ENCODE measurements at places on chromosomes 5 and 9.

DNA sequence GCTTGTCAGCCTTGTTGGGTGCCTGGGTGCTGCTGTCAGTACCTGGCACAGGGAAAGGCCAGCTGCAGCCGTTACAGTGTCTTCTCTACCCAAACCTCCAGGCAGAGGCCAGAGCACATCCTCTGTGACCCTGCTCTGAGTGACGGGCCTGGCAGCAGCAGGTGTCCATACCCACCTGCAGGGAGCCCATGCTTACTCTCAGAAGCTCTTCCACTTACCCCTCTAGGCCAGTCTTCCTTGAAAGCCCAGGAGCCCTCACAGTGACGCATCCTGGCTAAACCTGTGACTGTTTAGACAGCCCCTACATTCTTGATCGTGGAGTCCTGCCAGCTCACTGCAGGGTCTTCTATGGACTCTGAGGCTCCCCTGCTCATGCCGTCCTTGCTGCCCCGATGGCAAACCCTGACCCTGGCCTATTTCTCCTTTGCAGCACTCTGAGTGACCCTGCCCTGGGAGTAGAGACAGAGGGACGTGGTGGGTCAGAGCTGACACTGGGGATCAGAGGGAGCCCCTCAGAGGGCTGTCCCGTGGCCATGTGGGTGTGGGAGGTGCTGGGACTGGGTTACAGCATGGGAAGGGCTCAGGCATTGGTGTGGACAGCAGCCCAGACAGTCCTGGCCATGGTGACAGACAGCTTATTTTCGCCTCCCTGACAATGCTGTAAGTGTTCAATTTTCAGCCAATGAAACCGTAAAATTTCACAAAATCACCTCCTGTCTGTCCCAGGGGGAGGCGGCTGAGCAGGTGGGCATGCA, 67.6 kb upstream of the RNF130 start:
- no peak for DNase-seq

- DNase-seq = no peak
These were observed 40.9 kb downstream of the CACNA1B start for GRCh38 chr9:137918331-137919094.

- no peak for DNase-seq
These were observed 221.8 kb downstream of the FAM114A2 start for GRCh38 chr5:153816870-153817269.

- DNase-seq = no peak
These were observed 23.8 kb downstream of the CAMSAP1 start for GRCh38 chr9:135883410-135884089.

GRCh38 chr5:80928073-80928472, 32.1 kb upstream of the RASGRF2 start:
- DNase-seq = no peak

DNA sequence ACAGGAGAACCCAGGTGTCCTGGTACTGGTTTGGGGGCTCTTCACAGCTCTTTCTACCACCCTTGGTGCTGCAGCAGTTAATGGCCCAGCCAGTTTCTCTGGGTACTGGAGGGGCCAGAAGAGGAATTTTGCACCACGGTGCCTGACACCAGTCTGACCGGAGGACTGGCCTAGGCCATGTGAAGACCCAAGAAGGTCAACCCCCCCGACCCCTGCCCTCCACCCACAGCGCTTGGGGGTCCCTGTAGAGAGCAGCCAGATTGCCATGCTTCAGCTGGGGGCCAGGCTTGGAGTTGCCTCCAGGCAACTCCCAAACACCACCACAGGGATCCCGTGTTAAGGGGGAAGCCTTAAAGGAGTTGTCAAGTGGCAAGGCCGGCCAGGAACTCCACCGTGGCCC, 6.2 kb downstream of the ARSI start:
- DNase-seq = no peak

- no peak for DNase-seq
These were observed at the start of gene NR2F1 for GRCh38 chr5:93582677-93583438. TSS of gene NR2F1 (plus strand) at chr5:93583222. CDS start at chr5:93585024, 1,802 bp downstream.

DNA sequence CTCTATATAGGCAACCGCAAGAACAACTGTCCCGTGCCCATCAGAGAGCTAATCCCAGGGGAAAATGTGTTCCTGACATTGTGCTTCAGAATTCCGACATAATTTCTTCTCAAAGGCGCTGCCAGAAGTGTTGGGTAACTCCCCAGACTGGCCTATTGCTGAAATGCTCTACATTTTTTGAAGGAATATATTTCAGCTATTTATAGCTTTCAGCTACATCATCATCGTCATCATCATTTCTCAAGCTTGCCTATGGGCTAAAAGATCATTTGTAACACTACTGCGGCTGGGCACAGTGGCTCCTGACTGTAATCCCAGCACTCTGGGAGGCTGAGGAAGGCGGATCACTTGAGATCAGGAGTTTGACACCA, 49.7 kb downstream of the MYO10 start:
- no peak for DNase-seq

GRCh38 chr5:6235726-6236125, 142.6 kb downstream of the MED10 start:
- DNase-seq = no peak

- DNase-seq = no peak
These were observed 153.5 kb upstream of the TRPC7 start for GRCh38 chr5:136518814-136519213.

DNA sequence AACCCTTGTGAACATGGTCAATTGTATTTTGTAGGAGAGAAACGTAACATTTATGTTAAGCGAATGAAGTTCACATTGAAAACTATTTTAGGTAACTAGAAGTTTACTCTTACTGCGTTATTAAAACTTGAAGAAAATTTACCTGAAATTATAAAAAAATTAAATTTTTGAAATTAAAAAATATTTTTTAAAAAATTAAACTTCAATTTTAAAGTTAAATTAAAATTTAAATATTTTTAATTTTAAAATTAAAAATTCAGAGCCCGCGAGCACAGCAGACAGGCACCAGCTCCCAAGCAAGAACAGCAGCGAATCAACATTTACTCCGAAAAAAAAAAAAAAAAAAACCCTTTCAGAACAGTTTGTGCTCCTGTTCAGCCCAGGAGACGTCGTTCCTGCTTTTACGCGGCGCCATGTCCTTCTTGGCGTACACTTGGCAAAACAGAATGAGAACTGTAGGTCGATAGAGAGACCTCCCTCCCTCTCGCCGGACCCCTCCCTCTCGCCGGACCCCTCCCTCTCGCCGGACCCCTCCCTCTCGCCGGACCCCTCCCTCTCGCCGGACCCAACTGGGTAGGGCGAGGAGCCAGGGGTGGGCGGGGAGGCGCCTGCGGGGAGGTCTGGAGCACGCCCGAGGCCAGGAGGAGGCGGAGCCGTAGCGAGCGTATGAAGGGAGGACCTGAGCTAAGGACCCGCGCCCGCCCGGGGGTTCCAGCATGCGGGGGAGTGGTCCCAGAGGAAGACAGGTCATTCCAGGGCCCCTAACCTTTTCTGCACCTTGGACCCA, 235.8 kb downstream of the ROR2 start:
- DNase-seq = no peak

DNA sequence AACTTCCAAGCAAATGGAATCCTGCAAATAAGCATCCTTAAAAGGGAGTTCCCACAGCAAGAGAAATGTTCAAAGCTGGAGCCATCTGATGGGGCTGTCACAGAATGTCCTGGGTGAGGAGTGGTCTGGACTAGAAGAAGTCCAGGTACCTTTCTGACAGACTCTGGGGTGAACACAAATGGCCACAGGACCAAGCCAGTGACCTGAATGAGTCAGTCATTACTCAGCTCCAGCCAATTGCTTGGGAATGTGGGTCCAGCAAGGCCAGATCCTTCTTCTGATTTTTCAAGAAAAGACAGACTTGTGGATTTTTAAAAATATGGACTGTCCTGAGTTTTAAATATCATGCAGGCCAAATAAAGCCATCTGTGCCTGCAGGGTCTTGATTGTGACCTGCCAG, 30.1 kb downstream of the GALNT10 start:
- no peak for DNase-seq

GRCh38 chr9:110911659-110912418, 126.4 kb downstream of the LPAR1 start:
- DNase-seq = no peak

DNA sequence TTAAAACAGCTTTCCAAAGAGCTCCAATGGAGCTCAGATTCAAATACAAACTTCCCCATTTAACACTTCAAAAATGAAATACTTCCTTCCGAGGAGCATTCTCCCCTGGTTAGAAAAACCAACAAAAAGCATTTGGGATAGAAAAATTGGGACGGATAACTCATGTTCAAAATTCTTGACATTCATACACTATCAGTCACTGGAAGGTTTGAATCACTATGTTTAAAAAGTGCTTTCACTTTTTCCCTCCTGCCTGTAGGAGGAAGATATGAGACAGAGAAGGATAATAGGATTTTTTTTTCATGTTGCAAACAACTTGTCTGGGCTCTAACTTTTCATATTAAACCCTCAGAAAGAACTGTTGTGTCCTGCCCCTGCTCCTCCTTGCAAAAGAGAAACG, 412.0 kb downstream of the ACTL7B start:
- no peak for DNase-seq

DNA sequence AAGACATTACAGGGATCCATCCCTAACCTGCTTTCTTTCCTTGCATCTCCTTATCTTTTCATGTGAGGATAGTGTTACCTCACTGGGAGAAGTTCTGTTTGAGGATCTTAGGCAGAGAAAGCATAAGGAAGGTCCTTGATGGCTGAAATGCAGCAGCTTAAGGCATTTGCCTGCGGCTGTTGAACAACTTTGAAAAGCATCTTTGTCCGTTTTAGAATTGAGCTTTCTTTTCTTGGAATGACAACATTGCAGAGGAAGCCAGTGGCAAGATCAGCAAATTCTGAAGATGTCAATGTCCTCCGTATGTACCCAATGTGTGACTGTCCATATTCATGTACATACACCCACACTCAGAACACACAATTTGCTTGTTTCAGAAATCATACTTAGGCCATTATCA, 436.2 kb downstream of the GABRG2 start:
- DNase-seq = no peak

All from activated naive CD4-positive, alpha-beta T cell treated with anti-CD3 and anti-CD28 coated beads, Interleukin-2, amount 50 U/mL, for 72 hours (primary cell).